ENCODE measurements at places on chromosomes 16 and 17. TPM values are rescaled to one million over a fixed set of nuclear protein-coding genes. Genes with fewer than 3 reads are reported as not detected.

DNA sequence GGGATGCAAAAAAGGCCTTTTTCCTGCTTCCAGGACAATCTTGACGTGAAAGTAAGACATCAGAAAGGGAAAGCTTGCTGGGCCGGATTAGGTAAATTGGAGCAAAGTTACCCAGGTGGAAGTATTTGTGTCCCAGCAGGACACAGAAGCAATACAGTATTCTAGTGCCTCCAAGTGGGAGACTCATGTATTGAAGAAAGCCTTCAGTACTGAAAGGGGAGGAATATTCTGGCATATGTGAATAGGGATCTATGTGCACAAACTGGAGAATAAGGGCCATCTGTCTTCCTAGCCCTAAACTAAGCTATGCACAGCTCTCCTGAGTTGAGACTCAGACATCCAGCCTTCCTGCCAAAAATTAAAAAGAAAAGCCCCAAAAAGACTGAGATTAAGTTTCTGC is 327.3 kb upstream of the CDH8 start:
- H3K27me3 ChIP-seq, result no peaks in the 10 kb centered on the region
- H3K4me3 ChIP-seq, result no peak overlapping the region
- no peak overlapping the region for H3K27ac ChIP-seq
- no peak for DNase-seq
- no peaks in the 10 kb centered on the region for H3K4me1 ChIP-seq
- no peaks in the 10 kb centered on the region for H3K36me3 ChIP-seq

DNA sequence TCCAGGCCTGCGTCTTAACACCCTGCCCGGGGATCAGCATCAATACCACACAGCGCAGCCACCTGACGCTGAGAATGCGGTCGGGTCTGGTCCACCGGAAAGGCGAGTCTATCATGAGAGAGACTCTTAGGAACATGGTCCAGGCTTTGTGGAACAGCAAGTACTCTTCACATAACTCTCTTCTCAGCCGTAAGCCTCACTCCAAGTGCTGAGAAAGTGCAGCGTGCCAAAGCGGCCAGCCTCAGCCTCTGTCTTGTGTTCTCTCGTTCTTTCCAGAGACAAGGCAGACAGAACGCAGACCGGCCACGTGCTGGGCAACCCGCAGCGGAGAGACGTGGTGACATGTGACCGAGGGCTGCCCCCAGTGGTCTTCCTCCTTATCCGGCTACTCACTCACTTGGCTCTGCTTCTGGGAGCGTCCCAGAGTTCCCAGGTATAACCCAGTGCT is 34.4 kb upstream of the ENDOV start:
- H3K27ac ChIP-seq, result no peak overlapping the region
- no peaks in the 10 kb centered on the region for H3K27me3 ChIP-seq
- no peak for DNase-seq

- H3K36me3 ChIP-seq, result no peaks in the 10 kb centered on the region
- no peak for DNase-seq
- H3K27me3 ChIP-seq, result no peaks in the 10 kb centered on the region
Observed at GRCh38 chr17:63041251-63041650, 75.2 kb downstream of the TANC2 start.

- peak; percentile 69 for DNase-seq
- no peaks in the 10 kb centered on the region for H3K4me1 ChIP-seq
- no peak overlapping the region for H3K4me3 ChIP-seq
- H3K27ac ChIP-seq, result no peak overlapping the region
Observed at GRCh38 chr16:19963301-19963700, 78.7 kb upstream of the GPRC5B start.

- no peak overlapping the region for H3K4me3 ChIP-seq
- H3K36me3 ChIP-seq, result no peaks in the 10 kb centered on the region
- peaks cover 5% of the 10 kb centered on the region for H3K4me1 ChIP-seq
- DNase-seq, result no peak
Observed at GRCh38 chr16:48049847-48050246, 105.9 kb downstream of the ABCC12 start.

- DNase-seq, result no peak
- peaks cover 5% of the 10 kb centered on the region for H3K4me1 ChIP-seq
- no peaks in the 10 kb centered on the region for H3K27me3 ChIP-seq
- H3K36me3 ChIP-seq, result peaks cover 46% of the 10 kb centered on the region
Observed at GRCh38 chr16:88726408-88726749, 20.1 kb downstream of the CTU2 start.

- DNase-seq, result no peak
- H3K4me1 ChIP-seq, result no peaks in the 10 kb centered on the region
- H3K27me3 ChIP-seq, result no peaks in the 10 kb centered on the region
- H3K27ac ChIP-seq, result no peak overlapping the region
- no peak overlapping the region for H3K4me3 ChIP-seq
- H3K36me3 ChIP-seq, result no peaks in the 10 kb centered on the region
Observed at GRCh38 chr17:70810609-70811008, 641.3 kb downstream of the KCNJ2 start.

DNA sequence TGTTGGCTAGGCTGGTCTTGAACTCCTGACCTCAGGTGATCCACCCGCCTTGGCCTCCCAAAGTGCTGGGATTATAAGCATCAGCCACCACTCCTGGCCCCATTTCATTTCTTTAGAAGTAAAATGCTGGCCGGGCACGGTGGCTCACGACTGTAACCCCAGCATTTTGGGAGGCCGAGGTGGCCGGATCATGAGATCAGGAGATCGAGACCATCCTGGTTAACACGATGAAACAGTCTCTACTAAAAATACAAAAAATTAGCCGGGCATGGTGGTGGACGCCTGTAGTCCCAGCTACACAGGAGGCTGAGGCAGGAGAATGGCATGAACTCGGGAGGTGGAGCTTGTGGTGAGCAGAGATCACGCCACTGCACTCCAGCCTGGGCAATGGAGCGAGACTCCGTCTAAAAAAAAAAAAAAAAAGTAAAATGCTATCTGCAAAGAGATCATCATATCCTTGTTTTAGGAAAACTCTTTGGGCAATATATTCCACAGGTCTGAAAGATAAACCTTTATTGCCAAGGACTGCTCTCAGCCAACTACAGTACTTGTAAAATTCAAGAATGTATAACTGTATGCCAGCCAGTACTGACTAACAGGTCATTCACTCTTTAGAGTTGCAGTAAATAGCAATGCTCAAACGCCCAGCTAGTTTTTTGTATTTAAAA is 3.8 kb downstream of the GJC1 start:
- no peak for DNase-seq
- no peak overlapping the region for H3K4me3 ChIP-seq
- H3K36me3 ChIP-seq, result no peaks in the 10 kb centered on the region
- H3K27ac ChIP-seq, result no peak overlapping the region
- peaks cover 32% of the 10 kb centered on the region for H3K4me1 ChIP-seq

DNA sequence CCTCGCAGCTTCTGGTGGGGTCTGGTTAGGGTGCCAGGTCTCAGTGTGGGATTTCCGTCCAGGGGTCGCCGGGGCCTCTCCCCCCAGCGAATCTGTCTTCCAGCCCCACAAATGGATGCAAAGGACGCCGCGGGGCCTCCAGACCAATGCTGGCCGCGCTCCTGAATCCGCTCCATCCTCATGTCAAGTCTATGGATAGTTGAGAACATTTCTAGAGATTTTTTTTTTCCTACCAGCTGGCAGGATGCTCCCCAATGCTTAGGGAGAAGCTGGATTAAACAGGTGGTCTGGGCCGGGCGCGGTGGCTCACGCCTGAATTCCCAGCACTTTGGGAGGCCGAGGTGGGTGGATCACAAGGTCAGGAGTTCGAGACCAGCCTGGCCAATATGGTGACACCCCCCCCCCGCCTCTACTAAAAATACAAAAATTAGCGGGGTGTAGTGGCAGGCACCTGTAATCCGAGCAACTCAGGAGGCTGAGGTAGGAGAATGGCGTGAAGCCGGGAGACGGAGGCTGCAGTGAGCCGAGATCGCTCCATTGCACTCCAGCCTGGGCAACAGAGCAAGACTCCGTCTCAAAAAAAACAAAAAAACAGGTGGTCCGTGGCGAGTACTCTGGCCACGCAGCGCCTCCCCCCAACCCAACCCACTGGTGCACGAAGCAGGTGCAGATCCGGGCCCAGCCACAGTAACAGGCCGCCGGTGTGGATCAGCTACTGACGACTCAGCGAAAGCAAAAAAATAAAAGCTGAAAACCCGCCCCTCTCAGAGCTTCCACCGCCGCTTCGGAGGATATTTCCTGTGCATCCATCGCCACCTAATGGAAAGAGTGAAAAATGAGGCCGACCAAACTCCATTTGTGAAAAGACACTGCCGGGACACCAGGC is 1.1 kb upstream of the NXN start:
- peak; percentile 79 for DNase-seq
- no peaks in the 10 kb centered on the region for H3K27me3 ChIP-seq
- peak overlapping the region; percentile 77 for H3K4me3 ChIP-seq
- H3K27ac ChIP-seq, result peak overlapping the region; percentile 76
- H3K4me1 ChIP-seq, result peaks cover 41% of the 10 kb centered on the region
- no peaks in the 10 kb centered on the region for H3K36me3 ChIP-seq

GRCh38 chr16:886084-886543 is 84.7 kb downstream of the LMF1 start:
- H3K4me1 ChIP-seq, result no peaks in the 10 kb centered on the region
- no peak overlapping the region for H3K27ac ChIP-seq
- no peak overlapping the region for H3K4me3 ChIP-seq
- peaks cover 6% of the 10 kb centered on the region for H3K36me3 ChIP-seq

GRCh38 chr16:10123141-10123540 is 59.1 kb downstream of the GRIN2A start:
- no peak overlapping the region for H3K4me3 ChIP-seq
- H3K36me3 ChIP-seq, result no peaks in the 10 kb centered on the region
- H3K27me3 ChIP-seq, result no peaks in the 10 kb centered on the region
- no peak overlapping the region for H3K27ac ChIP-seq
- no peaks in the 10 kb centered on the region for H3K4me1 ChIP-seq

DNA sequence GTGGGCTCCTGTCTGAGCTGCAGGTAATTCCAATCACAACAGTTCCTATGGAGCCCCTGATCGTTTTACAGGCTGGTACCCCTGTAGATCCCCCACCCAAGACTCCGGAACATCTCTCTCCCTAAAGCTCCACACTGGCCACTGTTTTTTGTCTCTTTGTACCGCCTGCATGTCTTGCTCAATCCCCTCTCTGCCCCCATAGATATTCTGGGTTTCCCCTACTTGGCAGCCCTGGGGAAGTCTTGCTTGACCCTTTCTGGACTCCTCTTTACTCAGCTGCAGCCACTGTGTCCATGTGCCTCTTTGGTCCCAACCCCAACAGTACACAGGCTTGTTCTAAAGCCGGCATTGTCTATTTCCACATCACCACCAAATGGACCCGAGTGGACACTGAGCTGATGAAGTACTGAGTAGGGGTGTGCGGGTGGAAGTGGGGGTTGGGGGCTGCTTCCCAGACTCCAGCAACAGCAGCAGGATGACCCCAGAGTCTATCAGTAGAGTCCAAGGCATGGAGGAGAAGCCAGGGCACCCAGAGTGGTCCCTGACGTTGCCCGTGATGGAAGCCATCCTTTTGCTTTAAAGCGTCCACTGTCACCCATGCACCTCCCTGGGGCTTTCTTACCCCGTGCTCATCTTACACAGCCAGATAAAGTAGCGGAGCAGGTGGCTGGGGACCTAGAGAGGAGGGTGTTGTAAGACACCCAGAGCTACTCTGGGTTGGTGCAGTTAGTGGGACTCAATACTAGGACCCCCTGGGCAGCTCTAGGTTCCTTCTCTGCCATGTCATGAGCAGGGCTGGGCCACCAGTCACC is 6.4 kb downstream of the CD300LB start:
- no peak overlapping the region for H3K4me3 ChIP-seq
- no peaks in the 10 kb centered on the region for H3K4me1 ChIP-seq
- no peaks in the 10 kb centered on the region for H3K36me3 ChIP-seq
- no peak for DNase-seq
- H3K27ac ChIP-seq, result no peak overlapping the region
- H3K27me3 ChIP-seq, result no peaks in the 10 kb centered on the region

GRCh38 chr16:873889-874288 is 73.4 kb upstream of the GNG13 start:
- no peaks in the 10 kb centered on the region for H3K27me3 ChIP-seq
- no peak overlapping the region for H3K4me3 ChIP-seq
- H3K4me1 ChIP-seq, result no peaks in the 10 kb centered on the region
- no peaks in the 10 kb centered on the region for H3K36me3 ChIP-seq

DNA sequence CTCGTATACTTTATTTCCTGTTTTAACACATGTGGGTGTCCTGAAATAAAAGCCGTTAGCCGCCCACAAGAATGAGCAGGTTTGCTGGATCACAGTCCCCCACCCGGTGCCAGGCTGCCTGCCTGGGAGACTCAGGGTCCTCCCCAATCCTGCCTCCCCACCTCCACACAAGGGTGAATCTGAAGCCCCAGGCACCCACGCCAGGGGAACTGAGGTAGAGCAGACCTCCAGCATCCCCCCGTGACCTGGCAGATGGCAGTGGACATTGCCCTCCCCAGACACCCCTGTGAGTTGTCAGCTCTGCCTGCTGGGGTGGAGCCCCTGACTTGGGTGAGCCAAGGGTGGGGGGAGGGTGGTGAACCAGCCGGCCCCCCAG is 114.8 kb downstream of the METRNL start:
- no peaks in the 10 kb centered on the region for H3K36me3 ChIP-seq
- no peak overlapping the region for H3K4me3 ChIP-seq
- H3K27ac ChIP-seq, result no peak overlapping the region

GRCh38 chr16:50722960-50723359 is 18.9 kb upstream of the CYLD start:
- no peak overlapping the region for H3K4me3 ChIP-seq
- DNase-seq, result no peak
- H3K4me1 ChIP-seq, result no peaks in the 10 kb centered on the region
- no peak overlapping the region for H3K27ac ChIP-seq
- H3K27me3 ChIP-seq, result no peaks in the 10 kb centered on the region

DNA sequence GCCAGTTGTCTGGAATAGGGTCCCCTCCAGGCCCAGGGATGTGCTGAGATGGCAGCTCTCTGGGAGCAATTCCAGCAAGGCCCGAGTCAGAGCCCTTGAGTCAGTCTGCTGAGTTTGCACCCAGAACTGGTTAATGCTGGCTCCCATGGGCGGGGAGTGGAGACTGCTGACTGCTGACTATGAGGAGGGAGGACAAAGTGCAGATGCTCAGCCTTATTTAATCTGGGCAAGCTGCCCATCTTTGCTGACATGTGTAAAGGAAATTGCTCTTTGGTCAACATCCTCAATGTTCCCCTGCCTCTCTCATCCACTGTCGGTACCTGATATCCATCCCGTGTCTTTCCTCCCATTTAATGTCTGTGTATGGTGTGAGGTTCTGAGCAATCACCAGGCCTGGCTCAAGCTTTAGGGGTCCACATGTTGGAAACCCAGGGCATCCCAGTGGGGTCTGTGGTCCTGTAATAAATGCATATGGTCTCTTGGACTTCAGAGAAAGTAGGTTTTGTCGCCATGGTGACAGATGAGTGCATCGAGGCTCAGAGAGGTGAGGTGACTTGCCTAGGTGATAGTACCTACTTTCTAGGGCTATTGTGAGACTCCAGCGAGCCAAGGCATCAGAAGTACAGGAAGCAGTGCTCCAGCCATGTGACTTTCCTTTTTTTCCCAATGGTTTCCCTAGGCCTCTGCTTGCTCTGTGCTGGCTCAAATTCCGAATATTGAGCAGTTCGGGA is 20.0 kb upstream of the RNF135 start:
- peak; percentile 83 for DNase-seq
- no peaks in the 10 kb centered on the region for H3K27me3 ChIP-seq
- H3K4me3 ChIP-seq, result no peak overlapping the region
- no peak overlapping the region for H3K27ac ChIP-seq
- no peaks in the 10 kb centered on the region for H3K4me1 ChIP-seq
- no peaks in the 10 kb centered on the region for H3K36me3 ChIP-seq

The EFCAB5 gene
- polyA plus RNA-seq, result not detected

The SYT17 gene
- 0.38 TPM for polyA plus RNA-seq

The SNX20 gene
- polyA plus RNA-seq, result 0.27 TPM

The TBC1D3H gene
- not detected for polyA plus RNA-seq

The NPIPB13 gene
- polyA plus RNA-seq, result 3.5 TPM

The FOXN1 gene
- polyA plus RNA-seq, result not detected

The ZFPM1 gene
- polyA plus RNA-seq, result 1.6 TPM

The PPY gene
- polyA plus RNA-seq, result not detected

The GPRC5C gene
- polyA plus RNA-seq, result 35.3 TPM

The NOTUM gene
- 0.80 TPM for polyA plus RNA-seq

The GRB7 gene
- 1.3 TPM for polyA plus RNA-seq

The CCL17 gene
- 0.26 TPM for polyA plus RNA-seq

The SLC5A10 gene
- polyA plus RNA-seq, result 0.08 TPM
